ENCODE measurements at places on chromosomes 3 and 15.

- no peak for DNase-seq
Observed at GRCh38 chr3:46829699-46830208, 33.5 kb downstream of the MYL3 start.

- DNase-seq, result no peak
Observed at GRCh38 chr15:62413153-62413552, 248.1 kb upstream of the C2CD4B start.

DNA sequence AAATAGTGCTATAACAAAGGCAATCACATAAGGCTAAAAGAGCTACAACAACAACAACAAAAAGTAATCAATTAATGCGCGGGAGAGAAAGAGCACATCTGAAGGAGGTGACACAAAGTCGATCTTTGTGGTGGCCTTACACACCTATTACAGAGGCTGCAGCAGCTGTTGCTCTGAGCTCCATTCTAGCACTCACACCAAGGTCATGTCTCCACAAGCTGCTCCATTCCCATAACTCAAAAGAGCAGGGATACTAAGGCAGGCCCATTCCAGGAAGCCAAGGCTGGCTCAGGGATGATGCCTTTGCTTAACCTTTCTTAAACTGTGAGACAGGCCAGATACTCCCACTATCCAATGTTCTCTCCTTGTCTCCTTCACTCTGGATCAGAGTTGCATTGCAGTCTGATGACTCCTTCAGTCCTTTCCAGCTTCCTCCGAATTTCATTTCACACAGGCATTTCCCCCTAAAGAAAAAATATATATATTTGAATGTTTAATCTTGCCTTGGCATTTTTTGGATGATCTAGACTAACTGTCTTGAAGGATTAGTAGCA, 52.7 kb downstream of the SNTN start:
- DNase-seq, result no peak

DNA sequence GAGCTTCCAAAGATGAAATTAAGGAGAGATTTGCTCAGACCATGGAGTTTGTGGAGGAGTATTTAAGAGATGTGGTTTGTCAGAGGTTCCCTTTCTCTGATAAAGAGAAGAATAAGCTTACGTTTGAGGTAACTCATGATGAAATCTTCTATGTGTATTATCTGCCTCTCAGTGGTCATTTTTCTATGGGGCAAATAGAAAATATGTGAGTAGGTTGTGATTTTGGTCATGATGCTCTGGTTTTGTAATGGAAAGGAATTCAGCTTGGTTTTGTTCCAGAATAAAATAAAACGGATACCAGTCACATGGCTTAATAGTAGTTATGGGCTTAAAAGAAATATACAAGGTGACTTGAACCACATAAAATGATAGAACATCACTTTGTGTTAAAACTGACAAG, 181.1 kb downstream of the ITPR1 start:
- DNase-seq, result no peak

DNA sequence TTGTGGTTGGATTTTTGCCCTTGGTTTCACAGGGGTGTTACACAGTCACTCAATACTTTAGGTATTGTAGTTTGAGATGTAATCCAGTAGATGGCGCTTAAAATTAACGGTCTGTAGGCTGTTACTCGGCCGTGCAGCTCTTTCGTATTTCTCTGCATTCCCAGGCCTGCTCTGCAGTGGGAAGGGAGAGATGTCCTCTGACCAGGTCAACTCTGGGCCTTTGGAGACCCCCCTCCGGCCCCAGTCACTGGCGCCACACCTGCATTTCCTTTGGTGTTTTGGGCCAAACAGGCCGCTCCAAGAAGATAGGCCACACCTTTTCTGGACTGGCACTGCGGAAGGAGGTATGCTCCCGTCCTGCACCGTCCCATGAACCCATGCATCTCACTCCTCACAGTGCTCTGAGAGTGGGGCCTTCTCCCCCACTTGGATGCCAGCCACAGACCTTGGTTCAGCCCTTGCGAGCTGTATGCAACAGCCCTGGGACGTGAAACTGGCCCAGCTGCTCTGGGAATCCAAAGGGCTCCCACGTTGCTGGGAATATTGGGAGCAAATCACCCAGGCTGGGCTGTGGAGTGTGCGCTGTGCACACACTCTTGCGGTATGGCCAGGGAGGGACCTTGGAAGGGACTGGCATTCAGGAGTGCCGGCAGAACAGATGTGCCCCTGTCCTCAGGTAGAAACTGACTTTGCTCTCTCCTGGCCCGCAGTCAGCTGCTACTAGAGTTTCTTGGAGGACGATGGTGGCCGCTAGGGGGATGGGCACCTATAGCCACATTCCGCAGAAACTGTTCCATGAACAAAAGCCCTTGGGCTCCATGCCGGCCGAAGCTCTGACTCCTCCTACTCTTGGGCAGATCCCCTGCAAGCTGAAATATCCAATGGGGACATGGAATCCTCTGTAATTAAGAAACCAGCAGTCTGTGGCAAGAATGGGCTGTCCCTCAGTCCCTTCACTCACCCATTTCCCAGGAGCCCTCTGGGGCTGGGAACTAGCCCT, 410.5 kb upstream of the CADM2 start:
- DNase-seq, result no peak

GRCh38 chr3:62238003-62238402, 135.3 kb downstream of the FEZF2 start:
- no peak for DNase-seq

DNA sequence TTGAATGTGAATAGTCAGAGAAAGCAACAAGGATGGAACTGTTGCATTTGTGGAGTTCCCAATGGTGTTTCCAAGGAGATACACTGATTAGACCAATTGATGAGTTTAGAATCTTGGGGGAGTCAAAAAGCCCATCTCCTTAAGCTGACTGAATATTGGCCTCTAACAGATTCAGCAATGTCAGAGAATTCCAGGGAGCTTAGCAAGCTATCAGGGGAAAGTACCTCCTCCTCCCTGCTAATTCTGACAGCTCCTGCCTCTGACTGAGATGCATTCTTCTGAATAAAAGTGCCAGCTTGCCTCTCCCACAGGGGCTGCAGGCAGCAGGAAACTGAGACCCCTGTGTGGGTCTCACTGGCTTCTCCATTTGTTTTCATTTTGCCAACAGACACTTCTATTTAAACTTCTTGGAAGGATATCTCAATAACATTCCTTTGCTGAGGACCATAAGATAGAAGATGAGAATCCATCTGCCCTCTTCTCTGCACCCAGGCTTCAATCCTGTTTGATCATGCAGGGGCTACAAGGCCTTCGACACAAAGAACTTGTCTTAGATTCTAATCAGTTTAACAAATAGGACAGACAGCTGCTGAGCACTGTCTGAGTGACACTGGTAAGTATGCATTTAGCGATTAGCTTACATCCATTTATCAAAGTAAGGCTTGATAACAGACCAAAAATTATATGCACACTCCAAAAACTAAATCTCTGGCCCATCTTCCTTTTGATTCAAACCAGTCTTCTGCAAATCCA, 1080.8 kb downstream of the TUSC7 start:
- DNase-seq, result no peak

DNA sequence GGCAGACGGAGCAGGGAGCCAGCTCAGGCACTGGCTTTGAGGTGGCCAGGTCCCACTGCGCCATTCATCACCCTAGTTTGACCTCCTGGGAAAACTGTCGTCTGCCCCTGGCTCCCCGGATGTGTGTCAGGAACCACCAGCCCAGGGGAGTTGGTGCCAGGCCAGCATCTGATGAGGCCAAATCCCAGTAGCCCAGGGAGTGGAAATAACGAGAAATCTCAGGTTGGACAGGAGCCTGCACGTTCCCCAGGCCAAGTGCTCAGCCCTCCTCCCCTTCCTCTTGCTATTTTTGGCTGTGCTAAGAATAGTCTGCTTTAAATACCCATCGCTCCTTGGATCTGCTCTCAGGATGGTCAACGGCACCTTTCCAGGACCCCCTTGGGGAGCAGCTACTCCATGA, 93.1 kb upstream of the RPL32 start:
- no peak for DNase-seq

DNA sequence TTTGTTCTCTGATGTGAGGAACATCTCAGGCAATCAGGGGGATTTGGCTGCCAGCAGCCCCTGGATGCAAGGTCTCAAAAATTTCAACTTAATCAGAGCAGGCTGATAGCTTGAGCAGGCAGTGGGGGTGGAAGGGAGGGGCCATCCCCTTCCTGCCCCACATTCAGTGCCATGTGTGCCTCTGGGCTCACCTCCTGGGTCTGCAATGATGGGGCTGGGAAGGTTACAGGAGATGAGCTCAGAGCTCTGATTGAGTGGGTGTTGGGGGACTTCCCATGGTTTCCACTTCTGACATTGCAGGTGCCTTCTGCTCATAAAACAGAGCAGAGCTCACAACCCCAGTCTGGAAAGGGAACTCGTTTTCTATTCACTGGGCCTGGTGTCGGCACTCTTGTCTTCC, 37.0 kb downstream of the PARP16 start:
- DNase-seq, result no peak

GRCh38 chr15:93358166-93359059, 269.4 kb upstream of the RGMA start:
- no peak for DNase-seq

- DNase-seq, result no peak
Observed at GRCh38 chr3:9251055-9251786, 1.8 kb upstream of the SRGAP3 start.

- DNase-seq, result no peak
Observed at GRCh38 chr3:152626226-152626625, 208.7 kb upstream of the P2RY1 start.

- no peak for DNase-seq
Observed at GRCh38 chr3:174639970-174640369, 219.2 kb upstream of the NAALADL2 start.

DNA sequence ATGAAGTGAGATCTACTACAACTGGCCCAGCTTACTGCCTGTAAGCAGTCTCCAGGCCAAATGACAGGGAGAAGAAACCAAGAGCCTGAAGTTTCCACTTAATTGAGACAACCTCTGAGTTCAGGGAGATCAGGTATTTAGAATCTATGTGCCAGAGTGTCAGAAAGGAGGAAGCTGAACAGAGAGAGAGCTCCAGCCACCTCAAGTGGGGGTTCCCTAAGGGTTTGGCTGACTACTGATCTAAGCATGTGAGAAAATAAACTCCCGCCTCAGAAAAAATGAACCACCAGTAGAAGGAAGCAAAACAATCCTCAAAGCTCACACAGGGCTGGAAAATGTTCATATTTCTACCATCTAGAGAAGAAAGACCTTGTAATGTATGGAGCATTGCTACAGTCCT, 25.0 kb downstream of the ADAM10 start:
- DNase-seq, result no peak

DNA sequence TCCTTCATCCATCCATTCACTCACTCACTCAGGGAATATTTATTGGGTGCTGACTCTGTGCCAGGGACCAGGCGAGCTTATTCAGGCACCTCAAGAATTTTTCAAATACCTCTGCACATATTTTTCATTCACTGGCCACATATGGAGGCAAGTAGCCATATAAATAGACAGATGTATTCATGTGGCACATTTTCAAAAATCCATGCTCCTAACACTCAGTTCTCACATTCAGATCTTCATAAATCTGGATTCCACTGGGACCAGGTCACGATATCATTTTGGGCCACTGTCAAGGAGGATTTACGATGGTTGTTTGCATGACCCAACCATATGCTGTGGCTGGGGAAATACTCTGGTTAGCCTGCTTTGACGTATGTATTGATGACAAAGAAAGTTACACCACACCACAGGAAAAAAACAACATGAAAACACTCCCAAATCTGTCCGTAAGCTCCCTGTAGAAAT, 241.8 kb upstream of the LRTM1 start:
- no peak for DNase-seq

GRCh38 chr3:18249126-18249525, 176.0 kb downstream of the SATB1 start:
- no peak for DNase-seq

- no peak for DNase-seq
Observed at GRCh38 chr3:47283591-47284364, 1.0 kb downstream of the KLHL18 start.

DNA sequence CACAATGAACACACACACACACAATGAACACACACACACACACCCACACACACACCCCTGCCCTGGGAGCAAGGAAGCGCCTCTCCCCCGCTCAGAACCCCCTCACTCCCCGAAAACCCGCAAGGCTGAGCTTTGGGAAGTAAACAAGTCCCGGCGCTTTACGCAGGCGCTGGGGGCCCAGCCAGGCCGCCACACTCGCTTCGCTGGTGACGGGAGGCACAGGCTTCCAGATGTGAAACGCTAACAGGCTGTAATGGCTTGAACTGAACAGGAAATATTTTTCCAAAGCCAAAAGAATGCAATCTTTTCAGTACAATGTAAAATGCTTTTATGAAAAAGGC, 122.7 kb upstream of the IGF1R start:
- DNase-seq, result no peak

GRCh38 chr15:101181349-101181748, 70.5 kb downstream of the CHSY1 start:
- no peak for DNase-seq

DNA sequence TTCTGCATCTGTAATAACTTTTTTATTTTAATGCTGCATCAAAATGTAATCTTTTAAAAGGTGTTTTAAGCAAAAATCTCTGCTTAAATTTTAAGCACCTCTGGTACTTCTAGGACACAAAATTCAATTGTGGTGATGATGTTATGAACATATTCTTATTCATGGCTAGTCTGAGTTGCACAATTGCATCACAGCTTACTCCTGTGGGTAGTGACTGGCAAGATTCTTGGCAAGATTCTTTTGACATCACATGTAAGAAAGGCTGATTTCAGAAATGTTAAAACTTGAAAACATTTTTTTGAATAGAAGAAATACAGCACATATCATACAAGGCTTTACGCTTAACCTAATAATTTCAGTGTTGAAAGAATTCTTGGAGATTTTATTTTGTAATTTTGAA, 35.7 kb downstream of the IQCH start:
- no peak for DNase-seq

DNA sequence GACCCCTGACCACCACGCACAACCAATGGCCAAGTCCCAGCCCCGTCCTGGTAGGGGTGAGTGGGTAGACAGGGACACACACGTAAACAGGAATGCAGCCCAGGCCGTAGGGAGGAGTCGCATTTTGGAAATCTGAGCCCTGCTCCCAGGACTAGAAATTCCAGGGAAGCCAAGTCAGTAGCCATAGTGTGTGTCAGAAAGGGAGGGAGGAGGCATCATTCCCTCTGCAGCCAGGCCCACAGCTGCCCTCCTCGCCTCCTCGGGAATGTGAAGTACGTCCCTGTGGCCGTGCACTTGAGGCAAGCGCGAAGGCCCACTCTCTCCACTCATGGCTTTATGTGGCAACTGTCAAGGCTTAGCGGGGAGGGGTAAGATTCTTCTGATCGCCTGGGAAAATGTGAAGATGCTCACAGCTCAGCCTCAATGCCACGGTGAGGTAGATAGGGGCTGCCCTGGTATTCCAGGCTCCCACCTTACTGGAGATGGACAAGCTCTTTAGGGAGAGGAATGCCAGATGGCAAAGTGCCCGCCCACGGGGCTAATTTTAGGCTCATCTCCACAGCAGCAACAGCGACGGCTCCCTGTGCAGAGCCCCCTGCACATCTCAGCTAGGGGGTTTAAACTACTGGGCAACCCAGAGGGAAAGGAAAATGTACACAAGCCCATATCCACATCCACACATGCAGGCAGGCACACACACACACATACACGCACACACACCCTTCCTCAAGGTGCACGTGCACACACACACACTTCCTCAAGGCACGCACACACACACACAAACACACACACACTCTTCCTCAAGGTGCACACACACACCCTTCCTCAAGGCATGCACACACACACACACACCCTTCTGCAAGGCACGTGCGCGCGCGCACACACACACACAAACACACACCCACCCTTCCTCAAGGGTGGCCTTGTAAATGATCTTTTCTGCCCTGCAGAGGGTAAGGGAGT, 65.5 kb downstream of the ADCY5 start:
- DNase-seq, result no peak

Measured in NCI-H510A (cell line).